ENCODE measurements at places on chromosomes 1 and 21.
A peak's percentile ranks its signal among the peaks of the same experiment; 100 is the strongest.

GRCh38 chr1:237152506-237153335, 110.7 kb downstream of the RYR2 start:
- no peak for DNase-seq

DNA sequence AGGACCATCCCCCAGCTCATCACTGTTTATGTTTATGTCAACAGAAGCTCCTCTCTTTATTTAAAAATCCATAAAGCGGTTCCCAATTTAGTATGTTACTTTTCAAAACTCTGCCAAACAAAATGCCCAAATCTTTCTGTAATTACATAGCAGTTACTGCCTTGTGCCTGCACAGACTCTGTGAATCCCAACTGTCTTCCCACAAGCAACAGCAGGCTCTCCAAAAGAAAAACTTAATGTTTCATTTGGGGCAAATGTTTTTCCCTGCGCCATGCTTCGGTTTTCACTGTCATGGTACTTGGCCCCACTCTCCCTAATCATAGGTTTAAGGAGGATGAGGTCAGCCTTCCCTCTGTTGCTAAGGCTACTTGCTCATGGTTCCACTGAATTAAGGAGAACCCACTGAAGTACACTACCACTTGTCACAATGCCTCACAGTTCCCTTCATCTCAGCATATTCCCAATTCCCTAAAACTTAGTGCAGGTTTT, 4.6 kb downstream of the COLGALT2 start:
- DNase-seq = no peak

DNA sequence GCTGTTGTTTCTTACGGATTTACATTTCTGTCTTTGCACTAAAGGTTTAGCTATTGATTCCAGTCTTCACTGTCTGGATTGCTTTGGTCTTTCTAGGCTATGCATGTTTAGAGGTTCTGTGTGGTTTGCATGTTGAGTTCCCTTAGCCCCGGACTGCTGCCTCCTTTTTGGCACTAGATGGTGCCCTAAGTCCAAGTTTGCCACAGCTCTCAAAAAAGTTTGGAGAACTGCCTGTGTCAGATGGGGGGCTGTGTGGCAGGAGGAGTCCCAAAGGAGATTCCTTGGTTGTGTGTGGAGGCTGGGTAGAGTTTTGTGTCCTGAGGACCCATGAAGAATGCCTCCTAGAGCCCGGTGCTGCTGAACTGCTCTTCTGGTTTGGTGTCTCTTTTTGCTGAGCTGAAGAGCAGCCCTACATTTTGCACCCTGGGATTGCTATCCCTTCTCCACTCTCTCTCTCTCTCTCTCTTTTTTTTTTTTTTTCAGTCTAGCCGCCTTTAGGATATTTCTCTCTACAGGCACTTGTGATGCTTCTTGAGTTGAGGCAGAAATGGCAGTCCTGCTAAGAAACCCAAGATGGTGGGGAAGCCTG, 74.4 kb downstream of the PTGS2 start:
- no peak for DNase-seq

DNA sequence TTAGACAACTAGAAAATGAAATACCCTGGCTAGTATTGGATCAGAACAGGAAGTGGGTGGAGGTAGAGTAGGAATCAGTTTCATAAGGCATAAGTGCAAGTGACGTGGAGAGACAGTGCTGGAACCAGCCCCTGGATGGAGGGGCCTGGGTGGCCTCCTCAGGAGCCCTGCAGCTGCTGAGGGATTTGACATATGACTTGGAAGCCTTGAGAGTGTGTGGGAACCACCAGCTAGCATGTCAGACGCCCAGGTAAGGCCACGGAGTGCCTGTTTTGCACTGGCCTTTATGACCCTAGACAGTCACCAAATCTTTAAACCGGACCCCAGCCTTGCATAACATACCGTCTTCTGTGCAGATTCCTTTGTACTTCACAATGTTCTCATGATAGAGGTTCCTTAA, 94.4 kb downstream of the RAVER2 start:
- no peak for DNase-seq

DNA sequence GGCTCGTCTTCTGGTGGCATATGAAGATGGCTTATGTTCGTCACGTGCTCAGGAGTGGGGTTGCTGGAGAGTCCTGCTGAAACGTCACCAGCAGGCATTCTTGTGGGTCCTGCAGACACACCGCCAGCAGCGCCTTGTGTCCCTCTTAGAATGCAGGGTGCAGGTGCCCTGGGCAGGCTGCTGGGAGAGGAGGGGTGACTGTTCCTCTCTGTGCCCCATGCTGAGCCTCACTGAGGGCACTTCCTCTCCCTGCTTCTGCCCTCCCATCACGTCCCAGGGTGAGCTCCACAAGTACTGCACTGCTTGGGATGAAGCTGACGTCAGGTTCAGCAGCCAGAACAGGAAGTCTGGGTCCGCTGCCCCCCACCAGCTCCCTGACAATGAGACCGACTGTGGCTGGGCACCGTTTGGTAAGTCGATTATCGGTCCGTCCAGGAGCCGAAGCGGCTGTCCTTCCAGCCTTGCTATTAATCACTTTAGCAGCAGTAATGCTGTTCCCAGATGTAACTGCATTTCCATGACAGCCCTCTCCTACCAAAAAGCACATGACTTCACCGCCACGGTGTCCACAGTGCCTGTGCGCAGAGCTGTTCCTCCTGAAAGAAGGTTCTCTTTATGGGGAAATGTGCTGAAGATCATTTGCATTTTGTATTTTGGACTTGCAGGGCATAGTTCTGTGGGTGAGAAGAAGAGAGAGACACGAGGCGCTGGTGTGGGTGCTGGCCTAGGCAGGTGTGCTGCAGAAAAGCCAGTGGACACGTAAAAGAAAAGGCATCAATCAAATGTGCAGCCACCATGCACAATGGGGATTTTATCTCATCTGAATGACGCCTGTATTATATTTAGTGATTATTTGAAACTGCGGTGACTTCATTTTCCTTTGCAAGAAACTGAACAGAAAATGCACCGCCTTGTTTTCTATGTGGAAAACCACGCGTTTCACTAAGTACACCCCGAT, 21.0 kb downstream of the SLC37A1 start:
- DNase-seq = peak; percentile 57

DNA sequence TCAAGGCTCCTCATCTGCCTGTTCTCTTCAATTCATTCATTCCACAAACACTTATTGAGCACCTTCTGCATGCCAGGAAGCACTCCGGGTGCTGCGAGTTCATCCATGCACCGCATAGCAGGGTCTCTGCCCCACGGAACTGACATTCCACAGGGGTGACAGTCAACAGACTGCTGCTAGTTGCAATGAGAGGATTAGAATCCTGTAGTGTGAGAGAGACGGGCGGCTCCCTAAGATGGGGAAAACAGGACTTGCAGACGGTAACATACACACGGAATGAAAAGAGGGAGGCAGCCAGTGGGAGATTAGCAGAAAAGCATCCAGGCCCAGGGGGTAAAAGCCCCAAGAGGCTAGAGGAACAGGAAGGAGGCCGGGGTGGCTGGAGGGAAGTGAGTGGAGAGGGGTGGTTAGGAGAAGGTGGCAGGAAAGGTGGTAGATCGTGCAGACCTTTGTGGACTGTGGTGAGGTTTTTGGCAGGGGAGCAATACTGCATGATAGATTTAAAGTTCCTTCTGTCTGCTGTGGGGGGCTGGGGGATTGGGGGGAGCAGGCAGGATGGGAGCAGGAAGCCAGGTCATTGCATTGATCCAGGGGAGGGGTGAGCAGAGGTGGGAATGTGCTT, 6.6 kb downstream of the TNFRSF8 start:
- no peak for DNase-seq

- DNase-seq = no peak
These were observed 8.5 kb downstream of the HLX start for GRCh38 chr1:220887520-220888416.

DNA sequence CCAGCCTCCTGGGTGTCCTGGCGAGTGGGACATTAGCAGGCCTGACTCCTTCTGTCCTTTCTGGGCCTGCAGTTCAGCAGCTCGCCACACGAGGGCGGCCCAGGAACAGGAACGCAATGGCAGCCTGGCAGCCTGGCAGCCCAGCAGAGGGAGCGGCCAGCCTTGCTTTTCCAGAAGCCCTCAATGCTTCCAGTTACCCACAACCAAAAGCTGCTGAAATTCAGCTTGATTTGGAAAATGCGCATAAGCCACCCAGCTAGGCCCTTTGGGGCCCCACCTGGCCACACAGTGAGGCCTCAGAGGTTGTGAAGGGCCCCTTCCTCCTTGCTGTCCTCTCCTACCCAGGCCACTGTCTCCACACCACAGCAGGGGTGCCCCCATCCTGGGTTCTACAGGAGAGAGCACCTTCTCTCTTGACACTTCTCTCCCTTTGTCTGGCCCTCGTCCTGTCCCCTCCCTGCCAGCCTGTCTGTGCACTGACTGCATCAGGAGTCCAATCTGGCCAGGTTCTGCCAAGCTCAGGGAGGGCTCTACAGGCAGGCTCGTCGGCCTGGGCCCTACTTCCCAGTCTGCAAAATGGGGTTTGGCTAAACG, 103.4 kb upstream of the VAMP3 start:
- DNase-seq = peak; percentile 72

DNA sequence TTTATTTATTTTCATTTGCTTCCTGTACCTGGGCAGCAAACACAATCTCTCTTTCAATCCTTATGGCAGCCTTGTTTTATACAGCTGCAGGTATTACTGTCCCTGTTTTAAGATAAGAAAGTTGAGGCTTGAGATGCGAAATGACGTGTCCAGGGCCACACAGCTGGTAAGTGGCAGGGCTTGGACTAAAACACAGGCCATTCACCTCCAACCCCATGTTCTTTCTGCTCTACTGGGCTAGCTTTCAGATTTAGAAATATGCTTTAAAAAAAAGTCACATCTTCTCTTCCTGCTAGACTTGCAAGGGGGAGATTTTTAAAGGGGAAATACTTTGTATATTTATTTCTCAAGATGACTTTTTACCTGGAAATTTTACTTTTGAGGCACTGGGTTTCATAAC, 62.8 kb downstream of the CNST start:
- no peak for DNase-seq

DNA sequence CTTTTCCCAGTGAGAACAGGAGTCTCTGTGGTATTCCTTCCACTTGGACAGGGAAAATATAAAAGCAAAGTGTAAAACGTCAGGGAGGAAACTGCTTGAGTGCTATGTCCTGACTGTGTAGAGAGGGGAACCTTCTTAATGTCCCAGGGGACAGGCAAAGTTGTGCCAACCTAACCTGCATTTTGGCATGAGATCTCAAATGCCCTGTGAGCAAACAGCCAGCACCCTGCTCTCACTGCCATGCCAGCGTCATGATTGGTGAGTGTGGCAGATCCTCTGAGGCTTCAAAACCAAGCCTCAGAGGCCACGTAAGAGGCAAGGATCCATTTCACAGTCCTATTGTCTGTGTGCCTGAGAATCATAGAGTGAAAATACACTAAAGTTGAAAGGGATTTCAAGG, 49.7 kb upstream of the RAP1A start:
- no peak for DNase-seq

DNA sequence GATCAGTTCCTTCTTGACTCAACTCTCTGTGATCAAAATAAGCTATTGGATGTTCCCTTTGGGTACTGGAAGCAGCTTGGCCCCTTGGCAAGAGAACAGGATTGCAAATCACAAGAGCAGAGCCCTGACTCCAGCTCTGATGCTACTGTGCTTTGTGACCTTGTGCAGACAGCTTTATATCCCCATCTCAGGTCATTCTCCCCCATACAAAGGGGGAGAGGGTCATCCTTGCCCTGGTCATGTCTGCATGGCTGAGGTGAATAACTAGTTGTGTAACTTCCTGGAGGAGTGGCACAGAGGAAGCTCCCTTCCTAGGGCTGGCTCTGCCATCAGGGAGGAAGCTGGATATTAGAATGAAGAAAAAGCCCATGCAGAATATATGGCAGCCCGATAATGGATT, 142.9 kb downstream of the DHRS3 start:
- no peak for DNase-seq

- DNase-seq = no peak
These were observed 228.7 kb downstream of the BARHL2 start for GRCh38 chr1:90488451-90488850.

DNA sequence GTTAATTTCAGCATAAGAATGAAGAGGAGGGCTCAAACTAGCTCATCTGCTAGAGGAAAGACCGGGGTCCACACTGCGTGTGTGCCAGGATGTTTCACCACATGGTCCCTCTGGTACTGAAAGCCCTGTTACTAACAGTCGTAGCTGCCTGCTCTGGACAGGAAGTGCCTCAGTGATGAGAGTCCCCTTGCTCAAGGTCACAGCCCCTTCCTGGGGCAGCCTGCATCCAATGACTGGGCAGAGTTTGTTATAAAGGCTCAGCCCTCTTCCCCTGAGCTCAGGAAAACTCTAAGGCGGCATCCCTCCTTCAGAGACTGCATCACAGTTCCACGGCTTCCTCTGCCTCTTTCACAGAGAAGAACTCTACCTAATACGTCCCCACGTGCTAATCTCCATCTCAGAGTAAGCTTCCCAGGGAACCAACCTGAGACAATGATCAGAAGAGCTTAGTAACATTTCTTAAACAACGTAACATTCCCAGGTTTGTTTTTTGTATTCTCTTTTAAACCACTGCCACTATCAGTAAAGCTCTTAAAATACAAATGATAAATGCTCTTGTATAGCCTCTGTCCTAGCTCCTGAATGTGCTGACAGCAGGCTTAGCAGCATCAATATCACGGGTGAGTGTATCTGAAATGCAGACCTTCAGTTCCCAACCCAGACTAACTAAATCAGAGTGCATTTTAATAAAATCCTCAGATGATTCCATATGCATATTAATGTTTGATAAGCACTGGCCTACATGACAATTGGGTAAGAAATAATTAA, 38.0 kb upstream of the ATP1A1 start:
- DNase-seq = no peak

DNA sequence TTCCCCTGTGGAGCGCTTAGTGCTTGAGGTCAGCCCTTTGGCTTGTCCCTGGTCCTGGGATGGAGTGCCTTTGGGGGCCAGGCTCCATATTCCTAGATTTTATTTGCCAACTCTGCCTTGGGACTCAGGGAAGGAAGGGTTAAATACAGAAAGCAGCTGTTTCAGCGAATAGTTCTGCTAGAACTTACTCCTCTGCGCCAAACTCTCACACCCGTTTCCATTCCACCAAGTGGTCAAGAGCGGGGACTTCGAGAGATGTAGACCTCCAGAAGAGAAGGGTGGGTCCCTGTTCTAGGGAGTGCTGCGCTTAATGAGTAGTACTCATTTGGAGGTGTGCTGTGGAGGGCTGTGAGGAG, 704 bp upstream of the TOMM40L start:
- no peak for DNase-seq

- DNase-seq = peak; percentile 57
These were observed 47.1 kb downstream of the KANK4 start for GRCh38 chr1:62271948-62272728.

DNA sequence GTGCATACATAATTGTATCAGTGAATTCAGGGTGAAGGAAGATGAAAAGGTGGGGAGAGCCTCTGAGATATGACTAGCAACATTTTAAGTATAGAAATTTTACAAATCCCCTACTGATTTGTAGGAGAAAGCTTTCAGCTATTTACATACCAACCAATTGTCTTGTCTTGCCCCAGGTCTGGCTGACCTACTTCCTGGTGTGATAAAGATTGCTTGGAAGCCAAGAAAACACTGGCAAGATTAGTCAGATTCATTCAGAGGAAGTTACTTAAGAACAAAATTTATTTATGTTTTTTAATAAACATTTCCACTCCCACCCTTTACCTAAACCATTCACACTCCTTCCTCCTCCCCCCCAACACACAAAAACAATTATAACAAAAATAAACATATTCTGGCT, 17.5 kb downstream of the PTGS2 start:
- DNase-seq = no peak
